ENCODE measurements at places on chromosomes 7 and 10. TPM values are rescaled to one million over a fixed set of nuclear protein-coding genes. Genes with fewer than 3 reads are reported as not detected.

The ZNF117 gene
- total RNA-seq, result 20.4 TPM

GRCh38 chr7:148883266-148884048 is 634 bp downstream of the EZH2 start:
- no peak for DNase-seq

GRCh38 chr7:39608278-39608677 is 15.1 kb upstream of the RALA start:
- DNase-seq, result no peak

DNA sequence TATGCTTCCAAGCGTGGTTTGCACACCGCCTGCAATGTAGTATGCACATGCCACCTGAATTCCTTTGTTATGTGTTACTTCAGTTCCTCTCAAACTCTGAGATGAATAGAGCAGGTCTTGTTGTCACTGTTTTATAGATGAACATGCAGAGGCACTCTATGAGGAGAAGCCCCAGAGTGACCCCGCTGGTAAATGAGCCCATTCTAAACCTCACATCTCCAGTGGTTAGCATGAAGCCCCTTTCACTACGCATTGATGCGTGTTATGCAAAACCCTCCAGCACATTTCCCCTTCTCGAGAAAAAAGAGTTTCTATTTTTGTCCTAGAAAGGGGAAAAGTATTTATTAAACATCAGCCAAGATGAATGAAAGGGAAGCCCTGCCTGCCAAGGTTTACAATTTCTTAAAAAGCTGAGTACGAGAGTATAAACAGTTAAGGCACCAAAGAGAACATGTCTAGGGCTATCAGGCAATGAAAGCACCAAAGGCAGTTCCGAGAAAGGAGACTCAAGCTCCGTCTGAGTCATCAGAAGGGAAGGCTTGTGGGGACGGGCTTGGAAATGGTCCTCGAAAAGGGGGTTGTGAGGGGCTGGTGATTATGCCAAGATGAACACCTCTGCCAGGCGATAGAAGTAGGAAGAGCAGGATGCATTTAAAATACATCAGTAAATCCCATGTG is 58.7 kb upstream of the PFKP start:
- DNase-seq, result no peak

DNA sequence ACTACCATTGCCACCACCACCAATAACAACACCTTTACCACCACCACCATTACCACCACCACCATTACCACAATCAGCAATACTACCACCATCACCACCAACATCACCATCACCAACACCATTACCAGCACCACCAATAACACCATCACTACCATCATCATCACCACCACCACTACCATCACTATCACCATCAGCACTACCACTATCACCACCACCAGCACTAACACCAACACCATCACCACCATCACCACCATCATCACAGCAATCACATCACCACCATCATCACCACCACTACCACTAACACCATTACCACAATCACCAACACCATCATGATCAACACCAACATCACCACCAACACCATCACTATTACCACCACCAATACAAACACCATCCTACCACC is 249.5 kb downstream of the GRID1 start:
- DNase-seq, result no peak

GRCh38 chr10:70918851-70919530 is 30.6 kb upstream of the PCBD1 start:
- no peak for DNase-seq

The HOXA3 gene
- total RNA-seq, result 6.1 TPM

Data from glomerular endothelial cell (primary cell).